Esophagus squamous epithelium (tissue), 5 donors: ENCODE measurements at places on chromosomes 2 and 18. TPM values are rescaled to one million over a fixed set of nuclear protein-coding genes. Genes with fewer than 3 reads are reported as not detected.

LINC00305 gene
- total RNA-seq, result not detected

RELCH gene
- total RNA-seq, result 63.6 TPM

- DNase-seq, result no peak
Observed at GRCh38 chr2:70608373-70608772, 54.7 kb upstream of the TGFA start.

RGPD3 gene
- 0.26 TPM for total RNA-seq

DNA sequence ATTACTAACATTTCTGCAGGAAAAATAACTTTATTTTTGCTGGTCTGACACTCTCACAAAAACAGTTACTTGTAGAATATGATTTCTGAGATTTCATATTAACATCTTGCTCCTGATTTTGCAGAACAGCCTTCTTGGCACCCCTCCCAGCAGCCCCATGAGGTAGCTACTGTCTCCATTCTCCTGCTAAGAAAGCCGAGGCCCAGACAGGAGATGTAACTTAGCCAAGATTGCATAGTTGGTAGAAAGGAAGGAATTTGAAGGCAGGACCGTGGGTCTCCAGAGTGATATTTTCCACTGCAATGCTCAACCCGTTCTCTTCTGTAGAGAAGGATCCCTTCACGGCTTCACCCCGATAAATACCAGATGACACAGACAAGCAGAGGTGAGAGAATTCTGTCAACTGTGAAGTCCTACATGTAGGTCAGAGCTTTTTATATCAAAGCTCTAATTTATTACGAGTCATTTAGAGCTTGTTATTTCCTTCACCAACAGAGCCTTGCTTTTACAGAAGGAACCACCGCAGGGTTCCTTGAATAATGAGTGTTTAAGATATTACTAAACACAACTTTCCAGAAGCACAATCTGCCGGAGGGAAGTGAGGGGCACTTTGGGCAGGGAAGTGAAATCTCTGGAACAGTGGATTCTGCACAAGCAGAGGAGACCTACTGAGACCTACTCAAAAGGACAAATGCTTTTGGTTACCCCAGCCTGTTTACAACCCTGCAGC is 48.0 kb upstream of the MYCN start:
- no peak for DNase-seq

DNA sequence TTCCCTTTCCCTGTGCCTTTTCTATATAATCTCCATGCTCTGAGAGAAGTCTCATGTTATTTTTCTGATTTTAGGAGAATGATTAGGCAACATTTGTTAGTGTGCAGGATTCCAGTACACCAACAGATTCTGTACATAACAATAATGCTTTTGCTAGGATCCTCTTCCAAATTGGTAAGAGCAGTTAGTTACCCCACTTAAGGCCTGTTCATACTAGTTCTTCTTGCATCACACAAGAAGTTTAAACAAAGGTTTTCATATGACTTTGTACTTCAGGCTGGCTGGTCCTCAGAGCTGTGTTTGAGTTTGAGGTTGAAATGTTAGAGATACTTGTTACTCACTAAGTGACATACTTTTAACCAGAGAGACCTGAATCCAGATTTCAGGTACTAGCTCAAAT is 686.9 kb upstream of the NRXN1 start:
- no peak for DNase-seq

- DNase-seq, result no peak
Observed at GRCh38 chr2:210503725-210504191, 27.2 kb upstream of the LANCL1 start.

SPATA3 gene
- not detected for total RNA-seq

KANSL1L gene
- 11.9 TPM for total RNA-seq

SIGLEC15 gene
- not detected for total RNA-seq

- DNase-seq, result no peak
Observed at GRCh38 chr2:40178171-40178778, 273.6 kb downstream of the SLC8A1 start.

LBX2 gene
- not detected for total RNA-seq

GRCh38 chr2:190420801-190421200 is 12.6 kb downstream of the MFSD6 start:
- DNase-seq, result no peak

OTOS gene
- not detected for total RNA-seq

SGPP2 gene
- total RNA-seq, result 33.6 TPM

GRCh38 chr2:127259355-127259754 is 34.6 kb downstream of the ERCC3 start:
- DNase-seq, result no peak

- DNase-seq, result no peak
Observed at GRCh38 chr2:135603543-135603942, 72.3 kb downstream of the R3HDM1 start.

PTPRN gene
- total RNA-seq, result not detected

GRCh38 chr2:30224151-30224550 is 7.2 kb upstream of the LBH start:
- no peak for DNase-seq

G6PC2 gene
- total RNA-seq, result not detected

- DNase-seq, result no peak
Observed at GRCh38 chr2:207110310-207110709, 55.4 kb downstream of the KLF7 start.

SUMO1 gene
- 28.8 TPM for total RNA-seq

- no peak for DNase-seq
Observed at GRCh38 chr2:232652505-232652851, 19.1 kb downstream of the EFHD1 start.
